NCI-H1092 treated with DMSO at 0.1 percent for 48 hours (cell line): ENCODE measurements at places on chromosomes 5 and 9.

GRCh38 chr5:134851307-134851923 lies 5.6 kb downstream of the C5orf24 start:
- no peak for DNase-seq

DNA sequence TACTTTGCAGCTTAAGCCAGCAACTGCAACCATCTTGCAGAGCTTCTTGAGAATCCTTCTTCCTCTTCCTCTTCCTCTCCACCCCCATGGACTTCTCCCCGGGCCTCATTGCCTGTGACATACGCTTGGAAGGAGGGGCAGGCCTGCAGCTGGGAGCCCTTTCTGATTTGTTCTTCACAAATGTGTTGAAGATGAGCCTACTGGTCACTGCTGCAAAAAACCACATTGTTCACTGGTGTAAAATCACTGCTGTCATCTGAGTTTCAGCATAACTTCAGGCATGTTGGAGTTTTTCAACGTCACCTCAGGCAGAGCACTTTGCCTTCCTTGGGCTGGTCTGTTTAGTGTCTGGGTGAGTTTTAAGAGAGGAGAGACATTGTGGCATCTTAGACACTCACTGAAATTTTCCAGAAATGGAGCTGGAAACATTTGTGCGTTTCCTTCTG lies 7.9 kb downstream of the TJP2 start:
- DNase-seq, result no peak

GRCh38 chr5:39713250-39713916 lies 288.6 kb upstream of the DAB2 start:
- no peak for DNase-seq

- DNase-seq, result no peak
Observed at GRCh38 chr9:22120595-22120994, 111.5 kb upstream of the CDKN2B start.

DNA sequence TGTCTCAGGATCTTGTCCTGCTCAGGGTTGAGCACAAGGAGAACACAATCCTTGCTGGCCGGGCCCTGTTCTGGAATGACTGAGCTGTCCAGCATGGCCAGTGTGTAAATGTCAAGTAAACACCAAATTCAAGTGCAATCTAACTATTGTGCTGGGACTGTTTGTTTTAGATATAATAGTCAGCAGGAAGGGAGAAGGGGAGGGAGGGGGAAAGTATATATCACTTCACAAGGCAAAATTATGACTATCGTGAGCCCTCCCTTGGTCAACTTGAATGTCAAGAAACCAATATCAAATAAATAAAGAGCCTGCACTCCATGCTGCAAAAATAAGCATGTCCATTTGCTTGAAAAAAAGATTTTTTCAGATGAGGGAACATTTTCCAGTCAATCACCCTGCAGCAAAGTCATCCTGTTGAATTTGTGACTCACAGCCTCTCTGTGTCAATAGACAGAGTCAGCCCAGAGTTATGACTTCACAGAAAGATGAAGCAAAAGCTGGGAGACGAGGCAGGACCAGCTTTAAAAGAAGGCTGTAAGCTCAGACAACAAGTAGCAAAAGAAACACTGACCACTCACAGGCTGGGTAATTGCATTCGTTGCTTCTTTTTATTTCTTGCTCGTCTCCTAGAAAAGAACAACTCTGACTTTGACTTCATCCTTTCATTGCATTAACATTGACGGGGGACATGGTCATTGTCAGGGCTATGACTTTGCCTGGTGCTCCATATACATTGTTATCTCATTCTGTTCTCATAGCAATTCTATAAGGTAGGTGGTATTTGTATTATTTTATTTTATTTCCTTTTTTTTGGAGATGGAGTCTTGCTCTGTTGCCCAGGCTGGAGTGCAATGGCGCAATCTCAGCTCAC lies 15.3 kb upstream of the KLF4 start:
- no peak for DNase-seq

DNA sequence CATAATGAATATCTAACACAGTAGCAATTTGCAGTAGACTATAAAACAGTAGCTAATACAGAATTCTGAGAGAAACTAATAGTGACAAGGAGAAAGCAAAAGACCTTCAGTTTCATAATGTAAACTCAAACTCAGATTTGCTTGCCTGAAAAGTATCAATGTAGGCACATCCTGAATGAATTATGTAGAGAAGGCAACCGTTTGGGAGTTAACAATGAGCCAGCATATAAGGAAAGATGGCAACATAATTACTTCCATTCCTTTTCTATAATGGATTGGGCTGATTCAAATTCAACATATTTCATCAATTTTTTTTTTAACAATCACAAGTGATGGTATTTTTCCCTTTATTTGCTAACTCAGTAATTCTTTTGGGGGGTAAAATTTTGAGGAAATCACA lies 261.6 kb downstream of the SEMA5A start:
- DNase-seq, result no peak

- DNase-seq, result no peak
Observed at GRCh38 chr5:132090107-132090506, 16.5 kb downstream of the CSF2 start.

- DNase-seq, result no peak
Observed at GRCh38 chr9:121364886-121365285, 5.2 kb downstream of the STOM start.

GRCh38 chr5:119270960-119271757 lies 84.7 kb upstream of the TNFAIP8 start:
- no peak for DNase-seq

DNA sequence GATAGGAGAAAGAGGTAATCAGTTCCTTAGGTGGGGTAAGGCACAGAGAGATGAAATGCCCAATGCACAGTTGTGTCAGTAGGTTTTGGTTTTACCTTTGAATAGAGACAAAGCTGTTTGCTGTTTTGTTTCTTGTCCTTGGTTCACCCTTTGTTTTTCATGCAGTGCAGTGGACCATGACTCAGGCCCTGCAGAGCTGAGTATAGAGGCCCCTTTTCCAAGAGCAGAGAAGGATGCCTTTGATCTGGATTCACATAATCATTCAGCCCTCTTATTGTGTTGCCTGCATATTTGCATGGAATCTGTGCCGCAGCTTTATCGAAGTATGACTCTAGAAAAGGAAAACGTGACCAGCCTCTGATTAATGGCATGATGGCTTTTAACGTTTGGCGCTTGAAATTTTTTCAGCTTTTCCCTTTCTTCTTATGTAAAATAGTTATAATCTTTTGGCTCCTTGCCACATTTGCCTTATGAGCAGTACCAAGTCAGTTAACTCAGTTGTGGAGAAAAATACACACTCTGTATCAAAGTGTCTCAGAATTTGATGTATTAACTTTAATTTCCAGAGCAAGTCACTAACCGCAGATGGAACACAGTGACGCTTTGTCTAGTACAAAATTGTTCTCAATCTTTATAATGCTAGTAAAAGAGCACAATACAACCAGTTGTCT lies 197.6 kb downstream of the KDM4C start:
- peak; percentile 43 for DNase-seq

DNA sequence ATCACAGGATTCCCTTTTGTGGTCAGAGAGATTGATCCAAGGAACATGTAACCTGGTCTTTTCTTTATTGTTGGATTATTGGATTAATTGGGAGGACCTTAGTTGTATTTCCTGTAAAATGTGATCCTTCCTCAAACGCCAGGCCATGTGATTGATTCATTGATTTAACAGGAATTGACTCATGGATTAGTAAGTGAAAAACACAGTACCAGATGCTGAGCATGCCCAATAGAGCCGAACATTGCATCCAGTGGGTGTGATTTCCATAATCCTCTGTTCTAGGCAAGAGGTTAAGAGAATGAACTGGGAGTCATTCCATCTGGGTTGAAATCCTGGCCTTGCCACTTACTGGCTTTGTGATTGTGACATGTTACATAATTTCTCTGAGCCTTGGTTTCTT lies 522.3 kb downstream of the MAT2B start:
- no peak for DNase-seq
